ENCODE measurements at places on chromosomes 7 and 10. TPM values are rescaled to one million over a fixed set of nuclear protein-coding genes. Genes with fewer than 3 reads are reported as not detected.

Gene OPN1SW
- 1.3 TPM for polyA plus RNA-seq

Gene HOXA2
- 6.7 TPM for polyA plus RNA-seq

Gene EVX1
- 0.11 TPM for polyA plus RNA-seq

Gene UCMA
- not detected for polyA plus RNA-seq

Gene CLDN12
- 45.8 TPM for polyA plus RNA-seq

Gene PNLIPRP3
- polyA plus RNA-seq, result not detected

Gene PRSS37
- 0.08 TPM for polyA plus RNA-seq

Gene HOXA11
- polyA plus RNA-seq, result 33.0 TPM

Gene NOM1
- polyA plus RNA-seq, result 16.9 TPM

Gene FOXL3
- not detected for polyA plus RNA-seq

- DNase-seq, result peak; percentile 32
Measured at GRCh38 chr10:15504101-15504840, 133.2 kb upstream of the FAM171A1 start.

- no peak for DNase-seq
Measured at GRCh38 chr7:88314061-88314491, 7.4 kb upstream of the STEAP4 start.

DNA sequence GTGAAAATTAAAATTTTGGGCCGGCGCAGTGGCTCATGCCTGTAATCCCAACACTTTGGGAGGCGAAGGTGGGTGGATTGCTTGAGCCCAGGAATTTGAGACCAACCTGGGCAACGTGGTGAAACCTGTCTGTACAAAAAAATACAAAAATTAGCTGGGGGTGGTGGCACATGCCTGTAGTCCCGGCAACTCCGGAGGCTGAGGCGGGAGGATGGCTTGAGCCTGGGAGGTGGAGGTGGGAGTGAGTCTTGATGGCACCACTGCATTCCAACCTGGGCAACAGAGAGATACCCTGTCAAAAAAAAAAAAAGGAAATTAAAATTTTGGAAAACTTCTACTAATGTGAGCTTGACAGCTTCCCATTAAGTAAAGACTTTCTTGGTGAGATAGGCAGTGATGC, 3.1 kb downstream of the SRRT start:
- no peak for DNase-seq

DNA sequence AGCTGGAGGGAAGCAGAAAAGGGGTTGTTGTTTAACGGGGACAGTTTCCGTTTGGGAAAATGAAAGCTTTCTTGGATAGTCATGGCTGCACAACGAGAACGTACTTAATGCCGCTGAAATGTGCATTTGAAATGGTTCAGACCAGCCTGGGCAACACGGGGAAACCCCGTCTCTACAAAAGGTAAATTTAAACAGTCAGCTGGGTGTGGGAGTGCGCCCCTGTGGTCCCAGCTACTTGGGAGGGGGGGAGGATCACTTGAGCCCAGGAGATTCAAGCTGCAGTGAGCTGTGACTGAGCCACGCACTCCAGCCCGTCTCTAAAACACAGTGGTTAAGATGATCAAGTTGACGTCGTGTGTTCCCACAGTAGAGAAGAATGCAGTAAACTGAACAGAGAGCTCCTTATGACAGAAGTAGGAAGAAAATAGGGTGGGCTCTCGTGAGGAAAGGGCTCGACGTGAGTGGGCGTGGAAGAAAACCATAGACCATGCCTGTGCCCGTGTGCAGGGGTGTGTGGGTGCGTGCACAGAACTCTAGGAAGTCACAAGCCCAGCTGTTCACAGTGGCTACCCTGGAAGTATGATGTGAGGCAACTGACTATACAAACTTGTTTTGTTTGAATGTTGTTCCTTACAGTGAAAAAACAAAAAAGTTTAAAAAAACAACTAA, 4.1 kb upstream of the FUOM start:
- no peak for DNase-seq

DNA sequence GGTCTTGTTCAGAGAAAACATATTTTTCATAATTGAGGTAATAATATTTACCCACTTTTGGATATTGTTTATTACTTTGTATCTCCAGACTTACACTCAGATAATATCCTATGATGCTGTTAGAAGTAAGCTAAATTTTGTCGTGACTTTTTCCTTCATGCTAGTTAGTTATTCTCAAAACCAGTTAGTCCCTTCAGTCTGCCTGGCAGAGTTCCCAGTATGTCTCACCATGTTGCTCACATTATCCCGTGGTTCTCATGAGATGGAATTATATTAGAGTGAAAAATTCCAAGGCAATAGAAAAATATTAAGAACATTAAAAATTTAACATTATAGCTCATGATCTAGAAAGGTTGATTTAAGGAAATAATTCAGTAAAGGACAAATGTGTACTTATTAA, 81.5 kb upstream of the SMIM30 start:
- no peak for DNase-seq

DNA sequence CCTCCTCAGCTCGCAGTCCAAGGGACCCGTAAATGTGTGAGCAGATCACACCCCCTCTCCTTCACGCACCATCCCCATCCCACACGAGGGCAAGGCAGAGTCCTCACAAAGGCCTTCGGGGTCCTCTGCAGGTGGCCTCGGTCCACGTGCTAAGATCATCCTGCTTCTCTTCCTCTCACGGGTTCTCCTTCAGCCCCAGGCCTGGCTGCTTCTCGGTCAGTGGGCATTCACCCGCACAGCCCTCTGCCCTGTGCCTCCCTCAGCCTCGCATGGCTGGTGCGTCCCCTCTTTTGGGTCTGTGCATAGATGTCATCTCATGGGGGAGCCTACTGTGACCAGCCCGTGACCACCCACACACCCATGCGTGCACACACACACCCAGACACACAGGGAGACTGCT, 17.3 kb upstream of the FOXL3 start:
- no peak for DNase-seq

- DNase-seq, result no peak
Measured at GRCh38 chr10:103578782-103579382, 85.4 kb downstream of the NEURL1 start.

GRCh38 chr10:61894133-61894532, 7.4 kb upstream of the ARID5B start:
- no peak for DNase-seq

GRCh38 chr10:66321723-66322665, 603.8 kb upstream of the LRRTM3 start:
- no peak for DNase-seq

- DNase-seq, result no peak
Measured at GRCh38 chr10:98892523-98892922, 343.1 kb downstream of the HPSE2 start.

- DNase-seq, result no peak
Measured at GRCh38 chr7:87056346-87056745, 3.1 kb downstream of the ELAPOR2 start.

GRCh38 chr10:125692601-125693523, 9.9 kb upstream of the TEX36 start:
- no peak for DNase-seq

GRCh38 chr7:2938514-2939192, 94.5 kb upstream of the GNA12 start:
- DNase-seq, result no peak

DNA sequence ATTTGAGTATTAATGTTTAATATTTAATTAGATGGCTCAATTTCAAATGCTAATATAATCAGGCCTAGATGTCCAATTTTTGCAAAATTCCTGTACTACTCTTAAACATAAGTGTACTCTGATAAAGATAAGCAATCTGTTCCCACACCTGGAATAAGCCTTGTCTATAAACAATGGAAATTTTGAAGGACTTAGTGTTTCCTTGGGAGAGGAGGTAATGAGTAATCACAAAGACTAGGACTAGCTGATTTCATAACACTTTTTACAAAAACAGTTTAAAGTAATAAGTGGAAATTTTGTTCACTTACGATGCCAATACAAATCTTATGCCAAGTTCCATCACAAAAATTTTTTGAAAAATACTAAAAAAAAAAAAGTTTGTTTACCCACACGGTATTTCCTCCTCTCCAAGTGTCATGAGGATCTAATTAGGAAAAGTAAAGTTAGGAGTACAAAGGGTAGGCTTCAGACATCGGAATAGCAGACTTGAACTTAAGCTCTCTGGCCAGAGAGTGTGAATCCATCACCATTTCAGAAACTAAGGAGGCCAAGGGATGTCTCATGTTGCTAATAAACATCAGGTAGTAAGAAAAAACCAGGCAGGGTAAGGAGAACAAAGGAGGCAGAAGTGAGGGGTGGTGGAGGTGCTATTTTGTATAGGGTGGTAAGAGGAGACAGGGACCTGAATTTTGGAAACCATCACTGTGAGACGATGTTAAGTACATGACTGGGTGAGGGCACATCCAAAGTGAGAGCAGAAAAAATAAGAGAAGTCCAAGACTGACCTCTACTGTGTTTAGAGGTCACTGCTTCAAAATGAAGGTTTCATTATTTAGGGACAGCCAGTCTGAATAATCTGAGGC, 61.3 kb downstream of the RAPGEF5 start:
- no peak for DNase-seq

- no peak for DNase-seq
Measured at GRCh38 chr7:142773230-142773629, 2.5 kb downstream of the PRSS2 start.

- no peak for DNase-seq
Measured at GRCh38 chr7:628402-628763, 98.1 kb upstream of the DNAAF5 start.

- no peak for DNase-seq
Measured at GRCh38 chr7:151186640-151187408, at the start of gene ASB10. Gene ASB10, minus strand, starts transcription at chr7:151187250. Its CDS starts 120 bp downstream, at chr7:151187130.

- no peak for DNase-seq
Measured at GRCh38 chr7:149473251-149473650, 12.4 kb upstream of the ZNF777 start.

DNA sequence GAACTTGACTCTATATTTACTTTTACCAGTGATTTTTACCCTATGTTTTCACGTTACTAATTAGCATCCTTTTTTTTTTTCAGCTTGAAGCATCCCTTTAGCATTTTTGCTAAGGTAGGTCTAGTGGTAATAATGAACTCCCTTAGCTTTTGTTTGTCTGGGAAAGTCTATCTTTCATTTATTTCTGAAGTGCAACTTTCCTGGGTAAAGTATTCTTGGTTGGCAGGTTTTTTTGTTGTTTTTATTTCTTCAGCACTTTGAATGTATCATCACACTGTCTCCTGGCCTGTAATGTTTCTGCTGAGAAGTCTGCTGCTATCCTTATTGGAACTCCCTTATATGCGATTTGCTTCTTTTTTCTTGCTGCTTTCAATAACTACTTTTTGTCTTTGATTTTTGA, 149.7 kb upstream of the HPS1 start:
- no peak for DNase-seq

DNA sequence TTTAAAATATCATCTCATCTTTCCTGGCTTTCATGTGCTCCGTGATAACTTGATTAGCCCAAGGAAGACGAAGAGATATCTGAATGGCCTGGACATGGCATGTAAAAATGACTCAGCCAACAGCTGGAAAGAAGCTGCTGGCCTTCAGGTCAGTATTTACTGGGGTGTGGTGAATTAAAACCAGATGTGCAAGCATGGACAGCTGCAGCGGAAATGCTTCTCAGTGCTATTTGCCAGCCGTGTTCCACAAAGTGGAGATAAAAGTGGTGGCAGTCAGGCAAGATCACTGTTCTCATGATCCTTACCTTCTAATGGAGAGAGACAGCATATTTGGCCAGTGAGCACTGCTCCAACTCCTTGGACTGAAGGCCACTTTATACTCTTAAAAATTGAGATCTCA, 203.1 kb upstream of the VSTM2A start:
- no peak for DNase-seq

Measured in right renal cortex interstitium (tissue), 3 donors.